DMS53 (cell line): ENCODE measurements at places on chromosomes 2 and 18.

GRCh38 chr2:96965781-96966514, 20.4 kb downstream of the FAM178B start:
- DNase-seq, result no peak

DNA sequence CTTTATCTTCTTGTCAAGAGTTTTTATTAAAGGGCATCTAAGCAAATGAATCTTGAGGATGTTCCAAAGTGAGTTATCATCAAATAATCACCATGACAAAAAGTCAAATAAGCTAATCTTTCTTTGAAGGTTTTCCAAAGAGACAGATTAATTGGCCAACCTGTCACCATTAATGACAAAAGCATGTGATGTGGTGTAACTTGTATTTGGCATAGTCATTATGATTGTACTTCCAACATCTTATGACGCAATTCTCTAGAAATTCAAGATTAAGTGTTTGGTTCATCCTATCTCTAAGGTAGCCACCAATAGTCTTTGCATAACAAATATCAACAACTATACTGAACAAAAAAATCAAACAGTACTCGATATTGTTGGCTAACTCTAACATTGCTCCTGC, 28.6 kb downstream of the RBMS1 start:
- no peak for DNase-seq

DNA sequence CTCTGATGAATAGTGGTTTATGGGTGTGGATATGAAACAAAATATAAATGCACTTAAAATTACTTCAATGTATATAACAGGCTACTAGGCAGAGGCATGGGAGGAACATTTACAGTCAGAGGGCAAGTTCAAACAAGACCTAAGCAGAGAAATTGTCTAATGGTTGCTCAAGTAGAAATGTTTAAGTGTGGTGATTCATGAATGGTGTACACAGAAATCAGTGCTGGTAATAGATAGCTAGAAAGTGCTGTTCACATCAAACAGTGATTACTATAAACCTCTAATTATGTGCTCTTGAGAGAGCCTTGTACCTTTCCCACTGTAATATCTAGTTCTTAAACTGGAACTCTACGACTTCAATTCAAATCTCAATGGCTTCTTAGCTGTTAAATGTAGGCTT, 485.1 kb downstream of the NRXN1 start:
- DNase-seq, result peak; percentile 50

GRCh38 chr18:10081492-10081891, 167.7 kb downstream of the VAPA start:
- peak; percentile 93 for DNase-seq

DNA sequence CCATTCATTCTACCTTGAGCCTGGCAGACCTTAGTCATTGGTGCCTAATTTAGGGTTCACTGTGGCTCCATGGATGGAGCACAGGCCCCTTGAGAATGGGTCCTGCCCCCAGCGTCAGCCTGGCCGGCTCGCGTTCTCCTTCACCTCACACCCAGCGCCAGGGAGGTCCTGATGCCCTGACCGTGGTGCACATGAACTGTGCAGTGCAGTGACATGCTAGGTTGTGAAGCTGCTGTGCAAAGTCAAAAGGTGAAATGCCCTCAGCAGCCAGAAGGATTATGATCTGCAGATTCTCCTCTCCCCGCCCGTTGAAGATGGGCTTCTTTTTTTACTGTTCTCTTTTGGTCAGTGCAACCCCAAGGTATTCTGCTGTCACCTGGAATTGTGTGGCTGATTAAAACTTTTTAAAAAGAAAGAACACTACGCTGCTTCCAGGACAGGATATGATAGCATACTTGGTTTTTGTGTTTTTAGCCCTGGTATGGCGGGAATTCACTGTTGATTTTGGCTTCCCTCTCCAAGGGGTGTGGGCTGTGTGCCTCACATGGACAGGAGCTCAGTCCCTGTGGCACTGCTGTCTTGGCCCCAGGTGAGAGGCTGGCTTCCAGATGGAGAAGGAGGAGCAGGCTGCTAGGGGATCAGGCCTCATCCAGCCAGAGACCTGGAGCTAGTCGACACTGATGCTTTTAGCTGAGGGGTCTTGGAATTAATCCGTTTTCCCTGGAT, 49.4 kb upstream of the MCFD2 start:
- DNase-seq, result no peak
